ENCODE measurements at places on chromosomes 13 and 19.

DNA sequence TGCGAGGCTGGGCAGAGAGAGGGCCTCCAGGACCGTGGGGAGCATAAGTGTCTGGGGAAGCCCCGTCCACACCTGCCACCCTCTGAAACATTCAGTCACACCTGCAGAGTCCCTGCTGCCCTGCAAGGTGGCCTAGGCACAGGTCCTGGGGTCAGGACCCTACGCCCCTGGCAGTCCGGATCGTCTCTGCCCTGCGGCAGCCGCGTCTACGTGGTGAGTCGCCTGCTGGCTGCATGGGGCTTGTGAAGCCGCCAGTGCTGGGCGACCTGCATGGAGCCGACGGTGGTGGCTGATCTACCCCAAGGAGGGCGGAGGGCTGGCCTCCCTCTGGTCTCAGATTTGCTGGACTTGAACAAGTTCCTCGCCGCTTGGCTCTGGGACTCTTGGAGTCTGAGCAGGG is 13.0 kb downstream of the FZR1 start:
- no peak for DNase-seq

DNA sequence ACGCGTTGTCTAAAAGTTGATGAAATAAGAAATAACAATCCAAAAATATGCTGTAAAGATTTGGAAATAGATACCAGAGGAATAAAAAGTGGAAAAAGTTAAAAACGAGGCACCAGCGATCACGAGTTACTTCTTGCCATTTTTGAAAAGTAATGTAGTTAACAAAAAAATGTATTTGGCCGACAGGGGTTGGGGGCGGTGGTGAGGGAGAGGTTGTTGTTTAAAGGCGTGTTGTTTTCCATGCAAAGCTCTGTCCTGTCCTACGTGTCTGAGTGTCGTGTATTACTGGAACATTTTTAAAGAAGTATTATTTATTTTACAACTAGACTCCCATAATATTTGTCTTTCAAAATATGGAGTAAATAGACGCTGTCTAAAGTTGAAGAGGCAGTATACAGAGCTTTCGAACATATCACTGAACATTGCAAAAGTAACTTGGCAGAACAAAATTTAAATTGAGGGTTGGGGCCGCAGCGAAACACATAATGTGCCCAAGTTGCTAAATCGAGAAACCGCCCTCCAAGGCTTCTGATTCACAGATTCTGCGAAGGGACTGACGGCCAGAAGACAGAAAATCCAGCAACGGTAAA is 823 bp downstream of the FBXO17 start:
- no peak for DNase-seq

DNA sequence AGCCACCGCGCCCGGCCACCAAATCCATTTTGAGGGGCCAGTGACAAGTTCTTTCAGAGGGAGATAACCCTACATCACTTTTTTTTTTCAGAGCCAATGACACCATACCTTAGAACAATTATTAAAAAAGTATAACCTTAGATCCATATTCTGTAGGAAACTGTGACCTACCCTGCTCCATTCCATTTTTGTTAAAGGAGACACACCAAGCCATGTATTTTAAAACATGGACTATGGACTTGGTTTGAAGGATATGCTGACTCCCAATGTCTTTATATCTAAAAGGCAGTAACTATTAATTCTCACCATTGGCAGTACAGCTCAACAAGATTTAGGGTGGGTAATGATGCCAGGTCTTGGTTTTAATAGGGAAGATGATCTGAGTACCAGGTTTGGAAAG is 1.1 kb downstream of the GSK3A start:
- no peak for DNase-seq

DNA sequence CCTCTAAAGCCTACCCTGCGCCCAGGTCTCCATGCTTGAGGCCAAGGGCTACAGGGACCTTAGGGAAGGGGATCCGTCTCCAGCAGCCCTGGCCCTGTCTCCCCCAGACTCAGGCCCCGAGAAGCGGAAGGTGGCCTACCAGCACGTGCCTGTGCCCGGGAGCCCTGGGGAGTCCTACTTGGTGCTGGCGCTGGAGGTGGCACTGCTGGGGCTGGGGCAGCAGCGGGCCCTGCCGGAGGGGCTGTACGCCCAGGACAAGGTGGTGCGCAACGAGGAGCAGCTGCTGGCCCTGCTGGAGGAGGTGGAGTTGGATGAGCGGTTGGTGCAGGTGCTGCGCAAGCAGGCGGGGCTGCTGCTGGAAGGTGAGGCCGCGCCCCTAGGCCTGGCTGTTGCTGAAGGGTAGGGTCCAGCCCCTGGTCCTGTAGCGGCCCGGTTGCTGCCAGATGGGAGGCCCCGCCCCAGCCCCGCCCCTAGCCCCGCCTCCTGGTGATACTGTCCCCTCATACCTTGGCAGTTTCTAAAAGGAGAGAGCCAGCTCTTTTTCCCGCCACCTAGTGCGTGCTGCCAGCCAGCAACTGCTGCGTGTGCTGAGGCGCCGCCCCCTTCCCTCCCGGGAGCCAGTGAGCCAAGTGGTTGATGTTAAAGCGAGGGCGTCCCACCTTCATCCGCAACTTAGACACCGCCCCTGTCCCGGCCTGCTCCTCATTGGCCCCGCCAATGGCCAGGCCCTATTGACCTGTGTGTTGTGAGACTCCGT is 22.6 kb downstream of the ZSWIM4 start:
- no peak for DNase-seq

DNA sequence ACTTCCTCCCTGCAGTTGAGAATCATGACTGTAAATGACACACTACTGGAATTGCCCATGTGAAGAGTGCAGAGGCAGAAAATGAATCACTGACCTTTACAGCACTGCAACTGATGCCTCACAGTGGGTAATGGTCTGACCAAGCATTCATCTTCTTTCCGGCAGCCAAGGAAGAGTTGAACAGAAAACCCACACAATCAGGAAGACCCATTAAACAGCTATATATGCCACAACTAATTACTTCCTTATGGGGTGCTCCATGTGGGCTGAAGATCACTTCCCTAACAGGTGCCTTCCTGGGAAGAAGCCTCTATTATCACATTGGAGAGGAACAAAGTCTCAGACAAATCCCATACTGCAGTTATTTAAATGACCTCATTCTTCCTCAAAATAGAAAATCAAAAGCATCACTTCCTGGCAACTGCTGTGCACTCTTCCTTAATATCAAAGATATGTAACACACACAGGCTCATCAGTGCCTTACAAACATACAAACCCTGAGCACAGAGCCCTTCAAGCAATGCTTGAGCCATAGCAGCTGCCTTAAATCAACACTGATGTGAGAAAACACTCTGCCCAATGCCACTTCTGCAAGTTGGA is 45.8 kb downstream of the RUBCNL start:
- DNase-seq: no peak

GRCh38 chr13:90872491-90873025 is 474.9 kb upstream of the MIR17HG start:
- DNase-seq: no peak

GRCh38 chr19:52010674-52011073 is 2.7 kb upstream of the ZNF615 start:
- DNase-seq: no peak

GRCh38 chr13:43469791-43470190 is 317.0 kb downstream of the ENOX1 start:
- no peak for DNase-seq

- no peak for DNase-seq
These were observed 134.5 kb downstream of the PTPRS start for GRCh38 chr19:5205937-5206750.

- DNase-seq: peak; percentile 32
These were observed 63.1 kb upstream of the RANBP3 start for GRCh38 chr19:6041071-6041470.

DNA sequence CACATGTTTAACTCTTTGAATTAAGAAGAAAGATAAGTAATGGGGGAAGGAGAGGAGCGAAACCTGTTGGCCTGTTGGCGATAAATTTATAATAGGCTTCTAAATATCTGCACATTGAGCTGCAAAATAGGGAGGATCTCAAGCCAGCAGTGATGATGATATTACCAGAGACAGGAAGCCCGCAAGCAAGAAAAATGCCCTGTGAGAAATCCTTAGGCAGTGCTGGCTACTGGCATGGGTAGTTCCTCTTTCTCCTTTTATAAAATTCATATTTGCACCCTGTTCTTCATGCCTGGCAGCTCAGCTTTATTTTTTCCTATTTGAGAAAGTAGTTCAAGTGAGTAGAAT is 858 bp upstream of the USP12 start:
- no peak for DNase-seq

DNA sequence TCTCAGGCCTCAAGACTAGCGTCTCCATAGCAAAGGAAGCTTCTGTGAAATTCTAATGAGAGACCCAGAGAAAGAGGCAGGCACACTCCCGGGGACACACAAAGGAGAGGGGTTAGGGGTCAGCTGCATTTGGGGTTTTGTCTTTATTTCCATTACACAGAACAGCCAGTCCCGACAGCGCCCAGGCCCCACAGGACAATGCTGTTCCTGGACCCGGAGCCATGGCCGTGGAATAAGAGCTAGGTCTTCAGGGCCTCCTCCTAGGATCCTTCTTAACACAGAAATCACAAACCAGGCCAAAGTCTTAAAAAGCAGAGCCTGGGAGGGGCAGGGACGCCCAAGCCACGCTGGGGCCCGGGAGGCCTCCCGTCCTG is 22.8 kb downstream of the KCTD15 start:
- no peak for DNase-seq
